ENCODE measurements at places on chromosomes 1 and 21. TPM values are rescaled to one million over a fixed set of nuclear protein-coding genes. Genes with fewer than 3 reads are reported as not detected.

- DNase-seq: no peak
Measured at GRCh38 chr1:199856216-199856780, 171.2 kb upstream of the NR5A2 start.

DNA sequence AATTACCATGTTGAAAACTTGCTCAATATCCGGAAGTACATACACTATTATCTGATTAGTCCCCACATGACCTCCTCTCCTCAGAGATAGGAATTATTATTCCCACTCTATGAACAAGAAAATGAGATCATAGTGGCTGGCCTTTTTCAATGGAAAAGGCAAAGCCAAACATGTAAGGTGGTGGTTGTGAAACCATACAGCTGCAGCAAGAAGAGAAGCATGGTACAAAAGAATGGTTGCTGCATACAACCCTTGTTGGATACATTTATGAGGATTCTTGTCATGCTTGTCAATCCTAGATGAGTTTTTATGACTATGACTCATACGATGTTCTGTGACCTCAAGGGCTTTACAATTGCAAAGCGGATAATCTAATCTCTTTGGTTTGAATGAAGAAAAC, 514.7 kb downstream of the PLPP3 start:
- DNase-seq: peak; percentile 77

DNA sequence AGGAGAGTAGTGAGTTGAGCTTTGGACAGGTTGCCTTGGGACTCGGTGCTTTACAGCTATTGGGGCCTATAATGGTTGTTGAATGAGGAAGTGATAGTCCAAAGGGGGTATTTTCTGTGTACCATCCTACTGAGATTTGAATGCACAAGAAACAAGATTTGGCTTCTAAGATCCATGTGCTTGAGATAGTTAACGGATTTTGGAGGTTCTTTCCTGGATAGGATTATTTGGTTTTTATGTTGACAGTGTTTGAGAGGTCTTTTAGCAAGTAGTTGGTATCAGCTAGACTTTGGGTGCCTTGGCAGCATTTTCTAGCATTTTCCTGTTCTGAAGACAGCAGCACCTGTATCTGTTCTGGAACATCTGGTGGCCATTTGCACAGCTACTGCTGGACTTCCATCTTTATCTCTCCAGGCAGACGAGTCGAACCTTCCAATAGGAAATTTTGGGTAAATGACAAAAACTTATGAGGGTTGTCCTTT, 3.6 kb upstream of the SCAF4 start:
- DNase-seq: no peak

The LCE6A gene
- total RNA-seq: not detected

The MYBPH gene
- not detected for total RNA-seq

Data from PC-9 (cell line).